ENCODE measurements at places on chromosomes 7 and 10.

- no peak for DNase-seq
Observed at GRCh38 chr7:107233-107632, 85.1 kb upstream of the FAM20C start.

DNA sequence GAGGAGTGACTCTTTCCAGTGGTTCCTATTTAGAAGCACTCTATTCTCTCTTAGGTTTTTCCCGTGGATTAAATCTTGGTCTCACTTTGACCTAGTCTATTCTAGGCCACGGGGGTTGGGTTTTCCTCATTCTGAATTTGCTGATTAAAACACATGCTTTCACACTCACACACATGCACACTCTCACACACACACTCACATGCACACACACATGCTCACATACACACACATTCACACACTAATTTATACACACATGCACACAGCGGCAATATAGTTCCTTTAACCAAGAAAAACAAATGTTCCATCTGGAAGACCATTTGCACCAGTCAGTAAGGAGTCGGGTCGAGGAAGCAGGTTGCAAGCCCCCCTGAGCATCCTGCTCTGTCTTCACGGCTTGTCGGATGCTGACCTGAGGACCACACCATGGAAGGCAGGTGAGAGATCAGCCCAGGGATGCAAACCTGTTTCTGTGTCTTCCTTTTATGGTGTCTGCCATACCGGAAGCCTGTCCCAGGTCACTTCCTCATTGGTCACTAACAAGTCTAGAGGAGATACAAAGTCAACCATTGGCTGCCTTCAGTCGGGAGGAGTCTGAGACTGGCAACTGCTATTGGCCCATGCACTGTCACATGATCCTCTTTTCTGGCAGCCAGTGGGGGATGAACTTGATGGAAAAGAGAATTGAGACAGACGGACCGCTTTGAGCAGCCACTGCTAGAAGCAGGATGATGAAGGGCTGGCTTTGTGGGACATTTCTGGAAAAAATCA, 330.8 kb downstream of the FGFR2 start:
- DNase-seq = no peak

DNA sequence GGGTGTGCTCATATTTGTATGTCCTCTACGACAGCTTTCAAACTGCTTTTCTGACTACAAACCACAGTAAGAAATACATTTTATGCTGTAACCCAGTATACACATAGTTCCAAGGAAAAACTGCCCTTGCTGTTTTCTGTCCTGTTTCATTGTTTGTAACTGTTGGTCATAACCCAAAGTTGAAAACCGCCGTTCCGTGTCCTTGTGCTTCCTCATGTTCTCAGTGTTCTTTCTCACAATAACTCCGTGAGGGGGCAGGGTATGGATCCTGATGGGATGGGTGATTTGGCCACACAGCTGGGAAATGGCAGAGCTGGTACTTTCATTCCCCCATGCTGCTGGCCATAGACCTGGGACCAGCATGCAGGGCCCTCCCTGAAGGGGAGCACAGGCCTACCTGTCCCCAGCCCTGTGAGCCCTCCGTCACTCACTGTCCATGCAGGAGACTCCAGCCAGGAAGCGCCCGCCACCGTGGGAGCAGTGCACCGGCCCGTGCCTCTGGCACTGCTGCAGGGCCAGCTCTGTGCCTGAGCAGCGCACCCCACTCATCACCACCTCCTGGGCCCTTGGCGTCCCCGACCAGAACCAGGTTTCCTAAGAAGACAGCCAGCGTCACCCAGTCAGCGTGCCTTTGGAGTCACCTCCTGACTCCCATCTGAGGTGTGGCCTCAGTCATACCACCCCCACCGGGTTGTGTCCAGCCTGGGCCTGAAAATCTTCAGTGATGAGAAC, 12.7 kb downstream of the LOXL4 start:
- no peak for DNase-seq

GRCh38 chr7:127976056-127976737, 55.0 kb downstream of the LRRC4 start:
- no peak for DNase-seq

DNA sequence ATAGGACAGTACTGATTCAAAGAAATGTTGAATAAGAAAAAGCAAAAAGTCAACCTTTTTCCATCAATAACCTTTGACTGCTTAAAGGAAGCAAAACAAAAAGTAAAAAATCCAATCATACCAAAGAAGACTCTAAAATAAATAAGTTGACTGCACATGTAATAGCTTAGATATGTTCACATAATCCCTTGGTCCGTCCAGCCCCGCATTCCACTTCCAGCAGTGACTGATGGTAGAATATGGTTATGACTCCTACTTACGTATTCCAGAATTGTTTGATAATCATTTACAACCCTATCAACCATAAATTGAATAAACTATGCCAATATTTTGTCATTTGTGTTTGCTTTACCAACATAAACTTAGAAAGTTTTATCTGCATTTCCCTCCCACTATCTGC, 77.9 kb downstream of the CTNNA3 start:
- no peak for DNase-seq

GRCh38 chr10:93894516-93895378, 969 bp downstream of the SLC35G1 start:
- DNase-seq = no peak

GRCh38 chr10:113648478-113648877, 15.4 kb downstream of the NRAP start:
- DNase-seq = no peak

GRCh38 chr10:69421611-69422308, 5.0 kb upstream of the TACR2 start:
- no peak for DNase-seq

- no peak for DNase-seq
Observed at GRCh38 chr7:137484326-137484725, 140.8 kb upstream of the PTN start.

DNA sequence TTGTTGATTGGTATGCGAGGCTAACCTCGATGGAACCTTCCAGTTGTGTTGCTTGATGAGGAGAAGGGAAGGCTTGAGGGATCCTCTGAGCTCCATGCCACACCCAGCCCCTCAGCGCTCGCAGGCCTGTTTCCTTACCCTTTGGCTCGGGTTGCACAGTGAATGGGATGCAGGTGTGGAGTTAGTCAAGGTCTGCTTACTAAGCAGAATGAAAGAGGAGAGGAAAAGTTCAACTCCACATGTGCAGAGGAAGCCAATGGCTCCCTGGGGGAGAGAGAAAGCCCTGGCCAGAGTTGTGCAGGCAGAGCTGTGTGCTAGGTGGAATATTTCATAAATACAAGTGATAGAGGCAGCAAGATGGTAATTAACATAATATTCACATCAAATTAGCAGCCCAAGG, 85.5 kb downstream of the JCAD start:
- DNase-seq = no peak

- no peak for DNase-seq
Observed at GRCh38 chr10:114920459-114920858, 17.5 kb upstream of the TRUB1 start.

GRCh38 chr7:31796375-31796774, 109.4 kb downstream of the PPP1R17 start:
- DNase-seq = no peak

Data from CD4-positive, alpha-beta T cell treated with Interleukin-1 beta for 1 hour (primary cell).